ENCODE measurements at places on chromosomes 7 and 10.

DNA sequence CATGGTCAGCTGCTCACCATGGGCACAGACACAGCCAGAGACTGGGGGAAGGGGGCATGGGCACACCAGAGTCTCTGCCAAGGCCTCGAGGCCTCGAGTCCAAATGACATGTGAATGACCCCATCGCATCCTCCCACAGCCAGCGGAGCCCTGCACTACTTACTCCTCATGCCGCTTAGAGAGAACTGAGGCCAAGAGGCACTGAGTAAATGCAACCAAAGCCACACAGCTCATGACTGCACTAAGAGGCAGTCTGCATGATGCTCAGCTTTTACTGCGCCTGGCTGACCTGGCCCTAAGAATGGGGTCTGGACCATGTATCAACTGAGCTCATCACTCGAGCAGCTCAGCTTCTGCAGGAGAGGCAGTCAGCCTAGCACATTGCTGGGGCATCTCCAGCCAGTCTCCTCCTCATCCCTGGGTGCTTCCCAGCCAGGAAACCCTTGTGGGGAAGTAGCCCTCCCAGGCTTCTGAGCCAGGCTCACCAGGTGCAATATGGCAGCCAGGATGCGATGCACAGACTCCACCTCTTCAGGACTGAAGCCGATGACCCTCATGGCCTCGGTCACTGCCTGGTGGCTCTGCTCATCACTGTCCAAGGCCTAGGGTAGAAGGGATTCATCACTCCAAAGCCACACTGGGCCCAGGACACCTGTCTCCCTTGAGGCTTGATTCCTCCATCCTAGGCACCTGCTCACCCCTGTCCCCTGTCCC is 7.5 kb downstream of the MYO1G start:
- DNase-seq: no peak

GRCh38 chr7:135348493-135348892 is 114.9 kb downstream of the STRA8 start:
- DNase-seq: no peak

DNA sequence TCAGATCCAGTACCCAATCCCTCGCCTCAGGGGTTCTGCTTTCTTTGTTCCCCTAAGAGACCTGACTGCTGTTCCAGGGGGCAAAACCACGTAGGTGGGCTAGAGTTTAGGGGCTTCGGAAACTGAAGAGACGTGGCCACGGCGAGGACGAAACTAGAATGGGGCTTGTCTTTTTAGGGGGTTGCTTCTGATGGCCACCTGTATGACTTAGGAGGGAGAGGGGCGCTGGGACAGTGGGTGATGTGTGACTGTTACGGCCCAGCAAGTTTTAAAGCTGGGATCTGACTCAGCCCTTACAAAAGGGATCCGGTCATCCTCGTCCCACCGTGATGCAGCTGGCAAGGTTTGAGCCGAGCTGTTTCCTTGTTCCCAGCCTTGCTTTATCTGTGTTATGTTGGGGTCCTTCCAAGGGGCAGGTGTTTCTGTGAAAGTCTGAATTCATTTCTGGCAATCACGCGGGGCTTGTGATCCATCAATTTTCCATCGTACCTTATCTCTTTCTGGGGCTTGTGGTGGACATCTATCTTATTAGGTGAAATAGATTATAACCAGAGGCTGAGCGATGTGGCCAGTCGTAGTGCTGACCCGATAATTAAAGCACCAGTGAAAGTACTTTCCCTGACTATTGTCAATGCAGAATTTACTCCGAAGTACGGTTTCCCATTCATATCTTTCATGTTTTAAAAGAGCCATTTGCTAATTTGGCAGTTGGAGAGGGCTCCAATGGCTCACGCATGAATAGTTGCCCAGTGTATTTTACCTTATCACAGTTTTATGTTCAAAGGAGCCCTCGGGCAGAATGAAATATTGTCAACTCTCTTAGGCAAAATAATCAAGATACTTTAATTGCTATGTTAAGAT is 830 bp downstream of the MET start:
- DNase-seq: no peak

DNA sequence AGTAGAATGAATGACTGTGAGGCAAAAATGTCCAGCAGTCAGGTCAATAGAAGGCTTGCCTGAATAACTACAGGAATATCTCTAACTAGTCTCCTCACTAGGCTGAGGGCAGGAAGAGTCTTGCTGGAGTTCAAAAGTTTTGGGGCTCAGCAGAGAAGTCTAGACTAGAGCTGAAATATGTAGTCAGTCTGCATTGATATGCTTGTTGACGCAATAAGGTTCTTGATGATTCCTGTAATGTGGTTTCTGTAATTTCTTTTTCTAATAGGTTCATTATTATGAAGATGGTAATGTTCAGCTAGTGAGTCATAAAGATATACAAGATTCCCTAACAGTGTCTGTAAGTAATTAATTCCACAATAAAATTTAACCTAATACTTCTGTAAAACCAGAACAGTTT is 41.5 kb upstream of the ST7 start:
- no peak for DNase-seq

GRCh38 chr10:23439961-23440889 is 1.4 kb downstream of the OTUD1 start:
- peak; percentile 30 for DNase-seq

DNA sequence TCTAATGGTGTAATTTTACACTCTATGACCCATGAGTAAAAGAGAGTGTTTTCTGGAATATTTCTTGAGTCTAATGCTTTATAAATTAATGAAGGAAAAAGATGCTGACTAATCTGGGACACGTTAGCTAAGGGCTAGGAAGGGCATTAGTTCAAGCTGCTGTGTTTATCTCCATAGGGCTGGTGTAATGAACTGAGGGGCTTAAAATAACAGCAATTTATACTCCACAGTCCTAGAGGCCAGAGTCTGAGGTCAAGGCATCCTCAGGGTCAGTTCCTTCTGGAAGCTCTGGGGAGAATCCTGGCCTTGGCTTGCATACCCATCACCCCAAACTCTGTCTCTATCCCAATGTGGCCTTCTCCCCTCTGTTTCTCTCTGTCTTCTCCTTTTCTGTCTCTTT is 105.2 kb upstream of the PFKP start:
- DNase-seq: no peak

GRCh38 chr7:105685161-105685560 is 103.9 kb upstream of the EFCAB10 start:
- no peak for DNase-seq

DNA sequence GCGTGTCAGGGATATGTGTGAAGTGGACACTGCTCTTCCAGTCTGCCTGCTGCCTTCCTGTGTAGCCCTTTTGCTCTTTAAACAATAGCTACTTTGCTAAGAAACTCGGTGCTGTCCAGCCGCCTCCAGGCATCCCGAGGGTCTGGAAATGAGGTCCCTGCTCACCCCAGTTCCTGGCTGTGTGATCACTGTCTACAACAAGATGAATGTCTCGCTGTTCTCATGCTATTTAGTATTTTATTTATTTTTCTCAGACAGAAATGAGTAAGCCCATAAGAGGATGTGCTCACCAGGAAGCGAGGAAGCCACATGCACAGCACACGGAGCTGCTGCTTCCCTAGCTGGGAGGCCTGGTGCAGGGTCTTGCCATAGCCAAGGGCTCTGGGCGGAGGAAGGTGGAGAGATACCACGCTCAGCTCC is 167.0 kb upstream of the PITRM1 start:
- no peak for DNase-seq

DNA sequence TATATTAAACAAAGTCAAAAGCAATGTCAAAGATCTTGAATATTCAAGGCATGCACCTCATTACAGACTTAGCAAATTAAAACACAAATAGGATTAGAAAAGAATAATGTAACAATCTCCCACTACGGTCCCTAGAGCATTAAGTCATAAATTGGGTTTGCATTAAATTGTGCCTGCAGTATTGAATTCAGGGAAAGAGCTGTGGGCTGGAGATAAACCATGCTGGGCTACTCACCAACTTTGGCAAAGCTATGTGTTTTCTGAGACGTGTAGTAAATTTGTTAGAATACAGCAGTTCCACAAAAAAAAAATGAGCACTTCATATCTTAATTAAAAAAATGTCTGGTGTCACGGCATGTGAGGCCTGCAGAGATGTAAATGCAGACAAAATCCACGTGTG is 241.6 kb downstream of the SNX10 start:
- DNase-seq: no peak

- DNase-seq: no peak
Measured at GRCh38 chr7:115676707-115677106, 353.9 kb downstream of the TFEC start.

- DNase-seq: no peak
Measured at GRCh38 chr7:149790146-149790548, 16.8 kb upstream of the ZNF467 start.

DNA sequence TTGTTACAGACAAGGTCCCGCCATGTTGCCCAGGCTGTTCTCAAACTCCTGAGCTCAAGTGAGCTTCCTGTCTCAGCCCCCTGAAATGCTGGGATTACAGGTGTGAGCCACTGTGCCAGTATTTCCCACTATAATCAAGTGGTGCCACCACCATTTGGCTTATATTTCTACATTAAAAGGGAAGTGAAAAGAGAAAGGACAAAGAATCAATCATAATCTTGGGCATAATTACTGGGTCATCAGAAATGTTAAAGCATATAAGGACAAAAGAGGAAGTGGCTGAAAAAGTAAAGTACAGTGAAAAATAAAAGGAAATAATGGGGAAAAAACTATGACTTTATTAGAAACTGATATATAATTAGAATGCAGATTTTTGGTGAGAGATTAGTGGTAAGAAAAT is 25.7 kb upstream of the ENTPD1 start:
- DNase-seq: no peak

DNA sequence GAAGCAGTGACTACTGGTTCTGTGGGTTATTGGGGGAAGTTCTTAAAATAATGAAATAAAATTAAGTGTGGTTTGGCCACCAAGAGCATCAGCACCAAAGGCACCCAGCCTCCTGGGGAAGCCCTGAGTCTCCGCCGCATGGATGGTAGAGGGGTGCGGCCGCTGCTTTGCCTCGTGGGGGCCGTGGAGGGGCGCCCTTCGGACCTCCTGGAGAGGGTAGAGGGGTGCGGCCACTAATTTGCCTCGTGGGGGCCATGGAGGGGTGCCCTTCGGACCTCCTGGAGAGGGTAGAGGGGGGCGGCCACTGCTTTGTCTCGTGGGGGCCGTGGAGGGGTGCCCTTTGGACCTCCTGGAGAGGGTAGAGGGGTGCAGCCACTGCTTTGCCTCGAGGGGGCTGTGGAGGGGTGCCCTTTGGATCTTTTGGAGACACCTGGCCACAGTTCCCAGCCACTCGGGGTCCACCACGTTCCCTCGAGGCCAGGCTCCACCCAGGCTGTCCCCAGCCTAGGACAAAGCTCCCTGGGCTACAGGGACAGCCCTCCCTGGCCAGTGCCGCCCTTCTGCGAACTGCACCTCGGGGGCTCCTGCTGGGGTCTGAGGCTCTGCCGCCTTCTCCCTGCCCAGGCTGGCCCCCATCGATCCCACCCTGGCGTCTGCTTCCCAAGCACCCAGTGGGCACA is 535.1 kb downstream of the PTPRN2 start:
- DNase-seq: no peak

- DNase-seq: peak; percentile 40
Measured at GRCh38 chr10:73886085-73886529, 11.8 kb upstream of the CAMK2G start.

GRCh38 chr7:120677535-120677934 is 180.4 kb downstream of the TSPAN12 start:
- no peak for DNase-seq

GRCh38 chr10:101686133-101686925 is 8.6 kb downstream of the FBXW4 start:
- DNase-seq: no peak

DNA sequence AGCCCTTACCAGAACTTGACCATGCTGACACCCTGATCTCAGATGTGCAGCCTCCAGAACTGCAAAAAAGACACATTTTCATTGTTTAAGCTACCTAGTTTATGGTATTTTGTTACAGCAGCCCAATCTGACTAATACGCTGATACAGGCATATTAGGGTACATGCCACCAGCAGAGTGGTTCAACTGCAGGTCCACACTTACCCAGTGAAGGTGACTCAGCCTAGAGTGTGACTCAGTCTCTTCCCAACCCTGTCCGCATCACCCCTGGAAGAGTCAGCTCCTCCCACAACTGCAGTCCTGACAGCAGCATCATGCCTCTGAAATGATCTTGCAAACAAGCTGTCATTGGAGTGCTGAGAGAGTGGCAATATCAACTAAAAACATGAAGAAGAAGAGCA is 30.8 kb upstream of the GOT1 start:
- no peak for DNase-seq

DNA sequence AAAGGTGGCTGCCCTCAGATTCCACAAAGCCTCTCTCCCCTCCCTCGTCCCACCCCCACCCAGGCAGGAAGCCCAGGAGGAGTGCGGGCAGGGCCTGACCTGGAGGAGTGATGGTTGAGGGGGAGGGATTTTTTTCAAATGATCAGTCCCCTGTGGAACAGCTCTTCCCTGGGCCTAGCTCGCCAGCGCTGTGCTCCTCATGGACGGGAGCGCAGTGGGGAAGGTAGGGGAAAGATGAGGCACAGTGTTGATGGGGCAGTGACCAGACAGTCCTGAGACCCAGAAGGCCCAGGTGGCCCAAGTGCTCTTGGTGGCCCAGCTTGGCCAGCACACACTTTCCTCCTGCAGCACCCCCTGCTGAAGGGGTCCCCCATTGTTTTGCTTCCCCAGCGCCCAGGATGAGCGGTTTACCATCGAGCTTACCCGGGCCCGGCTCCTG is 8.5 kb downstream of the SAP25 start:
- DNase-seq: no peak

GRCh38 chr7:25391295-25391861 is 163.1 kb upstream of the NPVF start:
- DNase-seq: no peak

GRCh38 chr7:4818000-4818794 is 42.8 kb downstream of the AP5Z1 start:
- DNase-seq: no peak

DNA sequence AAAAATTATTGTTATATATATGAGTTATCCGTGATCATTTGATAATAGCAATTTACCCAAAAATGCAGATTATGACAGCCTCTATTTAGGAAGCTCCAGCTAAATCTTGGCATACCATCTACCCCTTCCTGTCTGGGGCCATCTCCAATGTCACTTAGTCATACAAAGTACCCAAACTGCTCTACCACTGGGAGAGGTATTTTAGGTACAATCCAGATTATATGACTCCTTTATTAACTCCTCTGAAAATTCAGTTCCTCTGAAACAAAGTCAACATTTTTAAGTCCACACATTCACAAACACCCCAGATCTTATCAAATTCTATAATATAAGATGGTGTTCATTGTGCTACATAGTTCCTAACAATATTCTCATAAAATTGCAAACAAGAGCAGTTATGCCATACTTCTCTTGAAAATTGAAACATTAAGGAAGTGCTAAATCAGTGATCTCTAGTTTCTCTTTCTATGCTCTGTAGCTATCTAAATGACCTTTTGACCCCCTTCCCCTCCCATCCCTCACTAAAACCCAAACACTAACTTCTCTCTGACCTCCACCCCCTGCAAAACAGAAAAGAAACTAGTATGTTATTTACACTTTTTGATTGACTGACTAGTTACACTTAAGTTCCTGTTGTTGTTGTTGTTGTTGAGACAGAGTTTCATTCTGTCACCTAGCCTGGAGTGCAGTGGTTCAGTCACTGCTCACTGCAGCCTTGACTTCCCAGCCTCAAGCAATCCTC is 16.4 kb downstream of the HOXA1 start:
- no peak for DNase-seq

DNA sequence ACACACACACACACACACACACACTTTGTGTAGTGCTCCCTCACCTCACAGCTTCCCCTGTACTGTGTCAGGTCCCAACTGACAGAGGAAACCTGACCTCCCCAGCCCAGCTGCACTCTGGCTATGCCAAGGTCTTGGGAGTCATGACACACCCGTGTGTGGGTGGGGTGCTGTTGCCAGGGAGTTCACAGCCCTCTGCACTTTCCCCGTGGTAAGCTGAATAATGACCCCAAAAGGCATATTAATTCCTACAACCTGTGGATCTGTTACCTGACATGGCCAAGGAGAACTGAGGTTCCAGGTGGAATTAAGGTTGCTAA is 8.9 kb upstream of the NANOS1 start:
- no peak for DNase-seq

Data from activated CD4-positive, CD25-positive, alpha-beta regulatory T cell (primary cell).